SIG-M5 (cell line): ENCODE measurements at places on chromosomes 3 and 15.

- no peak for DNase-seq
These were observed 1.7 kb downstream of the TM4SF19 start for GRCh38 chr3:196336319-196337145.

GRCh38 chr3:72449551-72449950, 398.7 kb downstream of the SHQ1 start:
- no peak for DNase-seq

DNA sequence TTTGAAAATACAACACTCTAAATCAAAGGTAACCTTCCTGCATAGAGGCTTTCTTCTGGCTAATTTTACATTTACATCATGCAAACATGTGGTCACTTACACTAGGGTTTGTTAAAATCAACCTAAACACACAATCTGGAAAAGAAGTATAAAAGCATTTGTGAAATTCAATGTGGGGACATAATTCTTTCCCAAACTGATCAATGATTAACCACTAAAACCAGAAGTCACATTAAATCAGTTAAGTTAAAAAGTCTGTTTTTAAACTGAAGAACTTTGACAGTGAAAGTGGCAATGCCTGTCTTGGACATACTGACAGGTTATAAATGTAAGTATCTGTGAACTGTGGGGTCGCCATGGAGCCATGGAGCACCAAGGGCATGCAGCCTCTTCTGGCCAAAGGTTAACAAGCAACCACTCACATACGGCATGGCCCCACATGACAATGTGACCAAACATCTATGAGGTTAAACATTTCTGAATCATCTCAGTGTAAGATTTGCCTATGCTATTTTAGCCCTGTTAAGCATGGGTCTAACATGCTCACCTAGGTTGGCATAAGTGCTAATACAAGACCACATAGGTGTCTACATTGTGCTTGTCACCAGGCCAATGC, 278.2 kb downstream of the CTNNB1 start:
- DNase-seq, result no peak

DNA sequence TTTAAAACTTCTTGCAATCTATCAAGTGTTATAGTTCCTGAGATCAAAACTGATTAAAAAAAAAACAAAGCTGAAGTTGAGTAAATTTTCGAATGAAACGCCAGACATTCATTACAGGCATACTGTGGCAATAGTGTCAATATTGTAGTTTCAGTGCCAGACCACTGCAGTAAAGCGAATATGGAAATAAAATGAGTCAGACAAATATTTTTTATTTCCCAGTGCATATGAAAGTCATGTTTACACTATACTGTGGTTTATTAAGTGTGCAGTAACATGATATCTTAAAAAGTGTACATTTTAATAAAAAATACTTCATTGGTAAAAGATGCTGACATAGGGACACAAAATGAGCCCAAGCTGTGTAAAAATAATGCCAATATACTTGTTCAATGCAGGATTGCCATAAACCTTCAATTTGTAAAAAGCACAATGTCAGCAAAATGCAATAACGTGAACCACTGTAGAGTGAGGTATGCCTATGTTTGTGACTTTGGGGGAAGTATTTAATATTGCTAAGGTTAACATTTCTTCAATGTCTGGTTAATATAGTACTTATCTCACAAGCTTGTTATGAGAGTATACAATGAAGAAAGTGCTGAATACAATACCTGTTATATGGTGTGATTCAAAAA, 1473.9 kb upstream of the GBE1 start:
- no peak for DNase-seq

DNA sequence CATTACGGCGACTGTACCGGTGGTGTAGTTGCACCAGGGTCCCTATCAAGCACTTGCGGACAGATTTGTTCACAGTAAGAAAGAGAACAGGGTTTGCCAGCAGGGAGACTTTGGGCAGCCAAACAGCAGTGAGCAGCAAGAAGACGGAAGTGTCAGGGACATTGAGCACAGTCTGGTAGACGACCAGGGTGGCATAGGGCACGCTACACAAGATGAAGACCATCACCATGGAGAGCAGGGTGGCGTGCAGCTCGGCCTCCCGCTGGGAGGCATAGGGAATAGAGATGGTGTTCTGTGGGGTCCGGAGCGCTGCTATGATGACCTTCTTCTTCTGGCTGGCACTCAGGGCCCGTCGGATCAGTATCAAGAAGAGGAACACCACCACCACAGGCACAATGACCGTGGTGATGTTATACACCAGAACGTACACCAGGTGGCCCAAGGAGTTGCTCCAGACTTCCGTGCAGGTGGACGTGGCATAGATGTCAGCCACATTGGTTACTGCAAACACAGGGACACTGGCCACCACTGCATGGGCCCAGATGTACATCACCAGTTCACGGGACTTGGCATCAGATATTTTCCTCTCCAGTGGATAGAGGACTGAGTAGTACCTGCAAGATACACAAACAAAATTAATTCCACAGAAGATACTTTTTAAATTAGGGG, 19.1 kb upstream of the FSIP1 start:
- no peak for DNase-seq

- no peak for DNase-seq
These were observed 54.2 kb upstream of the CMTM8 start for GRCh38 chr3:32184187-32184730.

- no peak for DNase-seq
These were observed 447.3 kb upstream of the KCNMB2 start for GRCh38 chr3:178088963-178089362.
